Fibroblast of the conjunctiva (primary cell): ENCODE measurements at places on chromosomes 7 and 10.

GRCh38 chr10:98391065-98391464, 23.9 kb downstream of the PYROXD2 start:
- no peak for DNase-seq

DNA sequence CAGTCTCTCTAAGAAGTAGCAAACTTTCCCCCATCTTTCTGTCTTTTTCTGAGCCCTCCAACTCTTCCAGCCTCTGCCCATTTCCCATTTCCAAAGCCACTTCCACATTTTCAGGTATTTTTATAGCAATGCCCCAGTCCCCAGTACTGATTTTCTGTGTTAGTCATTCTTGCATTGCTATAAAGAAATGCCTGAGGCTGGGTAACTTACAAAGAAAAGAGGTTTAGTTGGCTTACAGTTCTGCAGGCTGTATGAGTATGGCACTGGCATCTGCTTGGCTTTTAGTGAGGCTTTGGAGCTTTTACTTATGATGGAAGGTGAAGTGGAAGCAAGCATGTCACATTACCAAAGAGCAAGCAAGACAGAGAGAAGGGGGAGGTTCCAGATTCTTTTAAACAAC, 17.2 kb downstream of the PLCE1 start:
- DNase-seq: no peak

DNA sequence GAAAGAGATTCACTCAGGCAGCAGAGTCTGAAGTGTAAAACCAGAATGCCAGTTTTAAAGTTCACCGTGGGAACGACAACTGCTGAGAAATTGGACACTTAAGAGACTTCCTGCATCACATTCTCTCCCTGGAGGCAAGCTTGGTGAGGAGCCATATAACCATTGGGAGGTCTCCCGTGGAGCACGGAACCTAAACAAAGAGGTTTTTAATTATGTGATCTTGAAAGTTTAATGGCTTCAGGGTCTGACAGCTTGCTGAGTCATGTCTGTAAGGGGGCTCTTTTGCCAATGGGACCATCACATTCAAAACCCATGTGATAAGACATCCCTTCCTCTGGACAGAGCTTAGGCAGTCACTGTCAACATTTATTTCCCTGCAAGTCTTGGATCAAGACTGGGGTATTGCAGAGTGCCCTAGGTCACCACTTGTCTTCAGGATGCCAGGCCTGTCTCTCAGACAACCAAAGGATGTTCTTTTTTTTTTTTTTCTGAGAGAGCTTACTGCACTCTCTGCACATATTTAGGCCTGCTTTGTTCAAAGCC, 674.4 kb downstream of the TYW1 start:
- DNase-seq: no peak

- no peak for DNase-seq
Measured at GRCh38 chr7:155986497-155987160, 174.4 kb upstream of the SHH start.

GRCh38 chr10:94623572-94623971, 60.0 kb upstream of the CYP2C18 start:
- no peak for DNase-seq

GRCh38 chr7:48959676-48960075, 35.3 kb downstream of the CDC14C start:
- DNase-seq: no peak

GRCh38 chr7:8109196-8110022, 140.8 kb downstream of the GLCCI1 start:
- no peak for DNase-seq

DNA sequence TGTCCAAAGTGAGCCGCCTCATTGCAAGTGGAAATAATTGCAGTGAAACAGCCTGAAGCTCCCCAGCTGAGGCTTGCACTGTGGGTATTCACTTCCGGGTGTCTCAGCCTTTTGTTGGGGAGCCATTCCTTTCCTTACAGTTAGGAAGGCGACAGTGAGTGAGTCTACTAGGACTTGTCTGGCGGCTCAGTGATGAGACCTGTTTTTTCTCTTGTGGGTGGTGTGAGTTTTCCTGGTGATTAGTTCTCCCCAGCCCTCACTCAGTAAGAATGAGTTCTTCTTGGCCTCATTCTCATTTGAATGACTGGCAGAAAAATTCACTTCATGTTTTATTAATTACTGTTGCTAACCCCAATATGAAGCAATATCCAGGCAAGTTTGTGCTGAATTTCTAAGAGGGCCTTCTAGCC, 2.6 kb downstream of the PGAM1 start:
- DNase-seq: no peak

- no peak for DNase-seq
Measured at GRCh38 chr10:4188406-4188805, 403.4 kb upstream of the KLF6 start.

GRCh38 chr10:113921561-113922370, 67.3 kb downstream of the NHLRC2 start:
- no peak for DNase-seq

DNA sequence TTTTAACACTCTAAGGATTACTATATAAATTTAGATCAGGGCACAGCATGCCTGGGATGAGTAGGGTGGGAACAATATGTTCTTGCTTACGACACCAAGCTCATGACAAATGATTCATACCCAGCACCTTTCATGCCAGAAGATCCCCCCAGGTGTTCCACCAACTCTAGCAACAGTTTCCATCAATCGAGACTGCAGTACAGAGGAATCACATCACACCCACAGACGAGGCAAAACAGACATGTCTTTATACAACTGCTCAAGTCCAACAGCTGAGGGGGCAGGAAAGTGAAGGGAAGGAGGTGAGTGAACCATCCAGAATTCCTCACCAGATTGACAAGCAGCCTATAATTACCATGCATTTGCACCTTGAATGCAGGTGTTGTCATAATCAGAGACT, 3.6 kb downstream of the SORCS1 start:
- no peak for DNase-seq

DNA sequence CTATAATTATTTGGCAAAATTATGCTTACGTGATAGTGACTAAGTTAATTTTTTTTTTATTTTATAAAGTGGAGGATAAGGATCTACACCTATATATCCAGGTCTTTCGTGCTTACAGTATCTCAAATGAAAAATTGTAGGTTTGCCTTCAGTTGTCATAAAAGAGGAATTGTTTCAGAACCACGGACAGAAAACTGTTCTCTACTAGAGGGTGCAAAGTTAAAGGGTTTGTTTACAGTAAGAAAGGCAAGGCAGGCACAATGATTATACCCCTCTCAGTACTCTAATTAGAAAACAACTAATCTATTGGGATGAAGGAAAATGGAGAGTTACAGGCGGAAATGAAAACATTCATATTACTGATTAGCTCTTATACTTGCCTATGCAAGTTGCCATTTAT, 1.5 kb downstream of the PCLO start:
- DNase-seq: no peak

GRCh38 chr10:114780577-114781184, 40.9 kb upstream of the FHIP2A start:
- no peak for DNase-seq

DNA sequence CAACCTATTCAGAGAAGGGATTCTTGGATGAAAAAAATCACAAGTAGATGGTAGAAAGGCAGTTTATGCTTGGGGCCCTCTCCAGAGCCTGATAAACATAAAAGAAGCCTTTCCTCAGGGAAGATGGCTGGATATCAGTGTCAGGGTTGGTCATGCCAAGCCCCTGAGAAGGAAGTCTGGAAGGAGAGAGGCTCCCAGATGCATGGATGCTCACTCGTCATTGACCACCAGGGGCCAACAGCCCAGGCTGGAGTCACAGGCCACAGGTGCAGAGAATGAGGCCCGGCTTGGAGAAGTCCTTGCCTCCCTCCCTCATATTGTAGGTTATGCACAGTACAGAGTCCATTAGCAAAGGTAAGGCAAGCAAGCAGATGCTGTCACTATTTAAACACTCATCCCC, 506.7 kb downstream of the GRID1 start:
- DNase-seq: no peak

DNA sequence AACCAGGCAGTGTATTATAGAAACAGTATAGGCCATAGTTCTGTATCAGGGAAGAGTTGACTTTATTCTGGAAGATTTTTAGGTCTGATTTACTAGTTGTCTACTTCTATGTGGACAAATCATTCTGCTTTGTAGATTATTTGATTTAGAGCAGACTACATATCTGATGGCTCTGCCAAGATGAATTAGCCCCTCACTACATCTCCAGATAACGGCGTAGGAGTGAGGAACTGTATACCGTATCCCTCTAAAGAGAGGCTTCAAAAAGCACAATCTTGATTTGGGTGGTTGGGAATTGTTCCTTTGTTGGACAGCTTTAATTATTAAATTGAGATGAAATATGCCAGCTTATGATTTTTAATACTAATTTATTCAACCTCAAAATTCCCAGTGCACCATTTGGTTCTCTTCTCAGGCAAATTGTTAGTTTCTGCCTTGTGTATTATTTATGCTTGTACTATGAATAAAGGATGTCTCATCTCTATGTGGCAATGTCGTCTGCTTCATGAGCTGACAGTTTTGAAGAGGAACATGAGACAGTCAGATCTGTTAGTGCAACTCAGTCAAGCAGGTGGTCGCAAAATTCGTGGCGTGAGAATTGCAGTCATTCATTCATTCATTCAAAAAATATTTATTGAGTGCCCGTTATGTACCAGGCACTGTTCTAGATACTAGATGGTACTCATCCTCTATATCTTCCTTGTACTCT, 422.8 kb downstream of the EXOC4 start:
- DNase-seq: no peak

DNA sequence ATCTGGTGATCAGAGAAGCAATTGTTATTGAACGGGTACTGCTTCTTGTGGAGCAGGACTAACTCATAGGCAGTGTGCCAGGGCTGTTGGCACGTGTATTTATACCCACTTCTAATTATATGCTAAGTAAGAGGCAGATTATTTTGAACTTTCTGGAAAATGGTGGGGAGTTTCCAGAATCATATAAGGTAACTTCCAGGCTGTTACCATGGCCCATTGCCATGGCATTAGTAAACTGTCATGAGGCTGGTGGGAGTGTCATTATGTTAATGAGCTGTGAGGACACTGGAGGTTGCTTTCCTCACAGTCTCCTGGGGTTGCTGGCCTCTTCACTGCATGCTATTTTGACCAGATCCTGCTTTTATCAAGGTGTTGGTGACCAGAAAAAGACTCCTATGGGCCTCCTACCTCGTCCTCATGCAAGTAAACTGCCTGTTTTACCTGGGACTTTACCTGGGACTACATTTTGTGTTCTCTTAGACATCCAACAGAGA, 122.6 kb downstream of the KCND2 start:
- no peak for DNase-seq

GRCh38 chr7:106608661-106609060, 52.3 kb downstream of the CCDC71L start:
- no peak for DNase-seq

- no peak for DNase-seq
Measured at GRCh38 chr10:131049016-131049415, 262.5 kb downstream of the TCERG1L start.

DNA sequence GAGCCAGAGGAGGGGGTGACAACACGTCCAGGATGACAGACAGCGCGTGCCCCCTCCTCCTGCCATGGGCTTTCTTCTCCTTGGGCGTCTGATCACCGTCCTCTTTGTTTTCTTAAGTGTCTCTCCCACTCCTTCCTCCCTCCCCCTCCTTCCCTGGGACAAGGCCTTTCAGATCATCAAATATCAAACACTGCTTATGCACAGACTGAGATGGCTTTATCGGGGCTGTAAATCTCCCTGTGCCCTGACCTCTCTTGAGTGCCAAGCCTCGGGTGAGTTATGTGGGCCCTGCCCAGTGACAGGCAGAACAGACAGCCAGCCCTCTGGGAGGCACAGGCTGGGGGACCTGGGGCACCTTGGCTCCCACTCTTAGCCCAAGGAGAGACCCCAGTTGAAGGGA, 116.4 kb downstream of the C10orf105 start:
- DNase-seq: no peak

GRCh38 chr10:7560519-7560918, 106.2 kb downstream of the ITIH5 start:
- DNase-seq: no peak

DNA sequence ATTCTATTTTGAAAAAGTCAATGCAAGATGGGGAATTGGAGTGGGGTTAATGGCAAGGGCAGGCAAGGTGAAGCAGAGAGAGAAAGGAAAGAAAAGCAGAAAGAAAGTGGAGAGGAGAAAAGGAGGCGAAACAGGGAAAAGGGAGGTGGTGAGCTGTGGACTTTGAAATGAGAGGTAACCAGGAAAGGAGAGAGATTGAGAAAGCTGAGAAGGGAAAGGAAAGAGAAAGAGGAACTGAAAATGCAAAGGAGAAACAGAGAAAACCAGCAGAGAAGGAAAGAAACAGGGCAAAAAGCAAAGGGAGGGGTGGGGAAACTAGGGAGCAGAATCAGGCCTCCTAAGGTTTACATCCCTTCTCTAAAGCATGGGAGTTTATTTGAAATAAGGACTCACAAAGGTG, 72.5 kb upstream of the TPK1 start:
- no peak for DNase-seq

GRCh38 chr7:135441791-135442190, 68.1 kb downstream of the CNOT4 start:
- no peak for DNase-seq

GRCh38 chr7:84513061-84513460, 318.5 kb upstream of the SEMA3A start:
- no peak for DNase-seq

GRCh38 chr10:12482587-12482986, 133.2 kb downstream of the CAMK1D start:
- no peak for DNase-seq

- DNase-seq: no peak
Measured at GRCh38 chr7:102008535-102009262, 191.3 kb downstream of the CUX1 start.

DNA sequence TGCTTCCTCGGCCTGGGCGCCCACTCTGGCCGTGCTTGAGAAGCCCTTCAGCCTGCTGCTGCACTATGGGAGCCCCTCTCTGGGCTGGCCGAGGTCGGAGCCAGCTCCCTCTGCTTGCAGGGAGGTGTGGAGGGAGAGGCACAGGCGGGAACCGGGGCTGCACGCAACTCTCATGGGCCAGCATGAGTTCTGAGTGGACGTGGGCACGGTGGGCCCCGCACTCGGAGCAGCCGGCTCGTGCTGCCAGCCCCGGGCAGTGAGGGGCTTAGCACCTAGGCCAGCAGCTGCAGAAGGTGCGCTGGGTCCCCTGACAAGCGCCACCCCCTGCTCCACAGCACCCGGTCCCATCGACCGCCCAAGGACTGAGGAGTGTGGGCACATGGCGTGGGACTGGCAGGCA, 9.0 kb upstream of the PDK4 start:
- DNase-seq: no peak

DNA sequence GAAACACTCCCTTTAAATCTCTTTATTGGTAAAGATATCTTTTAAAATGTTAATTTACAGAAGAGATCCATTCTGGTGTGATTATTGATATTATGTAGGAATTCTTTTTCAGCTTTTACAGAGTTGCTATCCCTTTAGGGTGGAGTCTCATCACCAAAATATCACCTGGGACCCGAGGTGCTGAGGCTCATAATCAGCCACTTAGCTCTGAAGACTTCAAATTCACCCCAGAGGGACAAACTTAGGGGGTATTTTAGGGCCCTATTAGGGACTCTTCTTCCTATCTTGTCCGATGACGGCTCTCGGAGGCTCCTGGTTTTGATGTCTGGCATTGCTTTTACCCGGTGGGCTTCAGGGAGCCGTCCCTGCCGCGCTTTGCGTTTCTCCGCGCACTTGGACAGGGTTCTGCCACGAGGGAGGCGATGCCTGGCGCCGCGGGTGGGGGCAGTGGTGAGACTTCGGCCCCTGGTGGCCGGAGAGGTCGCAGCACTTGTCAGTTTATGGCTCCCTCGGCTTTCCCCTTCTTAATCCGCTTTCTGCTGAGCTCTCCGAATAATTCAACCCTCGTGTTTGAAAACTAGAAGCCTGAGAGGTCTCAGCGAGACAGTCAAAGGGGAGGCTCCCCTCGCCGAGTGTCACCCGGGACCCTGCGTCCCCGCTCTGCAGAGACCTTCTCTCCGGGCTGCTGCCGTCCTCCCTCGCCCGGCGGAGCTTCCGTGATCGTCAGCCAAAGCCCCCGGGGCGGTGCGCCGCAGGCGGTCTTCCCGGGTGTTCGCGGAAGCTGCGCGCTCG, 27.8 kb downstream of the RBM20 start:
- peak; percentile 27 for DNase-seq
